ENCODE measurements at places on chromosomes 7 and 10.

DNA sequence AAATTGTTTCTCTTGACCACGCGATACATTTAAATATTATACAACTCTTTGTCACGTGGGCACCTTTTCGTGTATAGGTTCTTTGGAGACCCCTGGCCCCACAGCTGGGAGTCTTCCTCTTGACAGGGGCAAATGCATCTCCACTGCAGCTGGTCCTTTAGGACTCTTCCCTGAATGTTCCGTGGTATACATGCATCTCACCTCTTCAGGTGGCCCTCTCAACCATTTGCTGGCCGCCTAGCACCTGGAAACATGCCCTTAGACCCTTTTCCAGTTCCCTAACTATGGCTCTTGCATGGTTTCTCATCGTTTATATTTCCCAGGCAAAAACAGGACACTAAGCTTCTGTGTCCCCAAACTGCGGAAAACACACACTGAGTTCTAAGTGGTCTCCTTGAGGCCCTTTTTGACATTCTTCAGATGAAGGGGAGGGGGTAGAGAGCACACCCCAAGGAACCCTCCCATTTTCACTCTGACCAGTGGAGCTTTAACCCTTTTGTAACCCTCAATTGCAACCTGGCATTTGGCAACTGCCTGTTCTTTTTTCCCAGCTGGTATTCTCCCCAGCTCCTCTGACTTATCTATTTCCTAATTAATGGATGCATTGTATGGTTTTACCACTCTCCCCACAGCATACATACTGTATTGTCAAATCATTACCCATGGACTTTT is 20.6 kb downstream of the HNRNPA2B1 start:
- no peak for DNase-seq

GRCh38 chr10:132735341-132735775 is 50.6 kb downstream of the NKX6-2 start:
- no peak for DNase-seq

DNA sequence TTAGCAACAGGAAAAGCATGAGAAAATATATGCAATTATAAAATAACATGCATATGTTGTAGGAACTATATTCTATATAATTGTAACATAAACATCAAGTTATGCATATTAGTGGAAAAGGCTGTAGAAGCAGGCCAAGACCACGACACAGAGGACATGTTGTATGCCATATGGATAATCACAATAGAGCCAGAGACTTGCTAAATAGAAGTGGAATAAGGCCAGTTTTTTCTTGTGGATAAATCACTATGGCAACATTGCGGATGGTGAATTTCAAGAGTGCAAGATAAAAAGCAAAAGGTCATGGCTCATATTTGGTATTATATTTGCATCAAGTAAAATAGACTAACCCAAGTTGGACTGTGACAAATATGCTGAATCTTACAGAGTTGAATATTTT is 93.0 kb downstream of the PCDH15 start:
- DNase-seq, result no peak

GRCh38 chr7:131040467-131040932 is 287.2 kb upstream of the MKLN1 start:
- DNase-seq, result peak; percentile 83

GRCh38 chr7:22564511-22565045 is 64.6 kb upstream of the STEAP1B start:
- peak; percentile 93 for DNase-seq

- peak; percentile 9 for DNase-seq
Measured at GRCh38 chr10:115084277-115084850, 8.8 kb upstream of the ATRNL1 start.

- no peak for DNase-seq
Measured at GRCh38 chr7:134783294-134784069, 4.0 kb downstream of the CALD1 start.

DNA sequence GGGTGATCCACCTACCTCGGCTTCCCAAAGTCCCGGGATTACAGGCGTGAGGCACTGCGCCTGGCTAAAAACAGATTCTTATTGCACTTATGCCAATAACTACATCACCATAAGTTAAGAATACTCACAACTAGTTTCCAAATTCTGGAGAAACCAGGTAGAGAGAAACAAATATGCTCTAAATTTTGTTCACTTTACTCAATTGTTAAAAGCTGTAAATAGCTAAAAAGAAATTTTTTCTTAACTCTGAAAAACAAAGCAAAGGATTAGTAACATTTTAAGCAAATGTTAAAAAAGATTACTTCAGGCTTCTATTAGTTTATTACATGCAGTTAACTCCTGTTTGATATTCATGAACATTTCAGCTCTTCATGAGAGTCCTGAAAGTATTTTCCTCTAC is 28.3 kb upstream of the ZMIZ2 start:
- DNase-seq, result no peak

- DNase-seq, result no peak
Measured at GRCh38 chr7:123712619-123713018, 36.2 kb downstream of the WASL start.

DNA sequence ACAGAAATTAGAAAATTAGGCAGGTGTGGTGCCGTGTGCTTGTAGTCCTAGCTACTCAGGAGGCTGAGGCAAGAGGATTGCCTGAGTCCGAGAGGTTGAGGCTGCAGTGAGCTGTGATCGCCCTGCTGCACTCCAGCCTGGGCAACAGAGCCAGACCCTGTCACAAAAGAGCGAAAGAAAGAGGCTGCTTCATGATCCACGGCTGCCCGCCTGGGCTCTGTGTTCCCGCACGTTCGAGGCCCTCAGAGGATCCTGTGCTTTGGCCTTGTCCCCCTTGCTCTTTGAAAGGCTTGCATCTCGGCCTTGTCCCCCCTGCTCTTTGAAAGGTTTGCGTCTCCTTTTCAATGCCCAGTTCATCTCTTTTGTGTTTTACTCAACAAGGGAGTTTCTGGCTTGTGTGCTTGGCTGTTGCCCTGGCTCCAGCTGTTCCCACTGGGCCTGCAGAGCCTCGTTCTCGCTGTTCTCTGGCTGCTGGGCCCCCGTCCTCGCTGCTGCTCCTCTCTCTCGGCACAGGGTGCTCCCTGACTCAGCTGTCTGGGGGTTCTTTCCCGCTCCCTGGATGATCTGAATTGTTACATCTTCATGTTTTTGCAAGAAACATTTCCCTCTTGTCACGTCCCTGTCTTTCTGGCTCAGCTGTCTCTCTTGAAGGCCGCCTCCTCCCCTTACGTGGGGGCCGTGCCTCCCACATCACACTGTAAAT is 45.1 kb upstream of the INPP5A start:
- no peak for DNase-seq

- DNase-seq, result peak; percentile 55
Measured at GRCh38 chr7:135661311-135662122, 797 bp upstream of the STMP1 start.

GRCh38 chr10:98296524-98296923 is 28.5 kb upstream of the LOXL4 start:
- DNase-seq, result no peak

DNA sequence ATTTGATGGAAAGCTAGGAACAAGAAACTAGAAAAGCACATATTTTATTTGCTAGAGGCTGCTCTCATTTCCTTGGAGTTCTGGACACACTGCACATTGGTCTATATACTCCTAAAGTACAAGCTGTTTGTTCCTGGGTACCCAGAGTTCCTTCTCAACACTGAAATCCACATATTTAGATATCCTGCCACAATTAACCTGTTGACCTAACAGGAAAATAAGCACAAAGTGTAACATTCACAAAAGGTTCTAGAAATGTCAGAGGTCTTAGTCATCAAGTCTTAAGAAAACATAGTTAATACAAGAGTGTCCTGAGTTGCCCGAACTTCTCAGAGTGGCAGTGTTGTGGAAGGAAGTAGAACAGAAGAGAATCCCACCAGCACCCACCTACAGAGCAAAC is 115.6 kb downstream of the ELMO1 start:
- DNase-seq, result no peak

- DNase-seq, result no peak
Measured at GRCh38 chr10:105644559-105644958, 1003.5 kb downstream of the SORCS3 start.

DNA sequence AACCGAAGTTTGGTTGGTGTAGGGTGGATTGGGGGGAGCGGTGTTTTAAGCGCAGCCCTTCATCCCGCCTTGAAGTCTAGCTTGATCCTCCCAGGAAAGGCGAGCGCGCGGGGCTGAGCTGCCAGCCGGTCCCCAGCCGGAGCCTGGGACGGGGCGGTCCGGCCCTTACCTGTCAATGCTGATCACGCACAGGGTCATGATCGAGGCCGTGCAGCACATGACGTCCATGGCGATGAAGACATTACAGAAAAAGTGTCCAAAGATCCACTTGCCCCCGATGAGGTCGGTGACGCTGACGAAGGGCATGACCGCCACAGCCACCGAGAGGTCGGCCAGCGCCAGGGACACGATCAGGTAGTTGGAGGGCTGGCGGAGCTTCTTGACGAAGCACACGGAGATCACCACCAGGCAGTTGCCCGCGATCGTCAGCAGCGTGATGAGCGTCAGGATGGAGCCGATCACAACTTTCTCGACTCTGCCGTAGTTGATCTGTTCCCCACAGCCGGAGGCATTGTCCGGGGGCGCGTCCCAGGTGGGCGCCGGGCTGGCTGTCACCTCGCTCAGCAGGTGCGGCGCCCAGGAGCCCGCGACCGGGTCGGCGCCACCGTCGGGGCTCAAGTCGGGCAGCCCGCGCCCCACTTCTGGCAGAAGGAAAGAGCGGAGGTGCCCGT is 740 bp downstream of the HTR7 start:
- no peak for DNase-seq

GRCh38 chr7:149879766-149880637 is 6.2 kb downstream of the ATP6V0E2 start:
- no peak for DNase-seq

GRCh38 chr10:104639590-104640338 is 1.3 kb upstream of the SORCS3 start:
- DNase-seq, result no peak

- DNase-seq, result no peak
Measured at GRCh38 chr7:22051886-22052673, 106.4 kb upstream of the CDCA7L start.

- DNase-seq, result no peak
Measured at GRCh38 chr7:79880312-79880711, 254.3 kb upstream of the GNAI1 start.

GRCh38 chr10:120634659-120635058 is 177.6 kb downstream of the PLPP4 start:
- DNase-seq, result no peak

GRCh38 chr7:20302891-20303290 is 27.8 kb upstream of the ITGB8 start:
- no peak for DNase-seq

DNA sequence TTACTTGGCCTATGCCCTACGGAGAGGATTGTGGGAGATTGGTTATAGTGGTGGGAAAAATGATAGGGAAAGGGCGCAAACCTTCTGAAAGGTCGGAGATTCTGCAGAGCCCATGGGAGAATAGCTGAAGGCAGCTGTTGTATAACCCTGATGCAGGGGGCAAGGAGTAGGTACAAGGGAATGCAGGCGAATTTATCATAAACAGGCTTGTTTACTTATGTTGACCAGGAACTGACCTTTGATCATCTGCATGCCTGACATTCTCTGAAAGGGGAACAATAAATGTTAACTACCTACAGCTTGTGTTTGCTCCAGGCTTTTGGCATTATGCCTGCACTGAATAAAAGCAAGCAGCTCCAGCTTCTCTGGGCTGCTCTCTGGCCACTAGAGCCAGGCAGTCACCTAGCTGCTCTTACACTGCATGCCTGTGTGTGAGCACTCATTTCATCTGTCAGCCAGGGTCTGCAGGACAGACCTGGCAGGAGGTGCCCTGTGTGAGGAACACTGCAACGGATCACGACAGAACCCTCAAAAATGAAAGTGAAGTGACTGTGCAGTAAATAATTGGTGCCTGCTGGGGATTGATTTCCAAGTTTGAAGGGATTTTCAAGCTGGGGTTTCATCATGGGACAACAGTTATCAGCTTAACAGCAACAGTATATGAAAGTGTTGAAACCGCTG is 31.1 kb upstream of the ABCA13 start:
- DNase-seq, result peak; percentile 73

DNA sequence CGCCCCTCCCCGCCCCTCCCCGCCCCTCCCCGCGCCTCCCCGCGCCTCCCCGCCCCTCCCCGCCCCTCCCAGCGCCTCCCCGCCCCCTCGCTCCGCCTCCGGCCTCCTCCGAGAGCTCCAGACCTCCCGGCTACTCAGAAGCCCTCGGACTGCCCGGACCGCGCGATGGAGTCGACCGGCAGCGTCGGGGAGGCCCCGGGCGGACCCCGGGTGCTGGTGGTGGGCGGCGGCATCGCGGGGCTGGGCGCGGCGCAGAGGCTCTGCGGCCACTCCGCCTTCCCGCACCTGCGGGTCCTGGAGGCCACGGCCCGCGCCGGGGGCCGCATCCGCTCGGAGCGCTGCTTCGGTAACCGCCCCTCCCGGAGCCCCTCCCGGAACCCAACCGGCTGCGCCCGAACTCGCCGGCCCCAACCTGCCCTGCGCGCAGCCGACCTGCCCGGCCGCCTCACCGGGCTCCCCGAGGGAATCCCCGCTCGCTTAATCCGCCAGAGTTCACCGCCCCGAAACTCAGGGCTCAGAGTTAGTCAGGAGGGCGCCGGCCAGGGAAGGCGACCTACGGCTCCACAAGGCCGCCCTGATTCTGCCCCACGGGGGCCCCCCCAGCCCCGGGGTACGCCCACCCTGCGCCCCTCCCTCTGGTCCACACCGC is at the start of gene PAOX:
TSS of gene PAOX (plus strand) at position 111 of the 649 bp plus-strand sequence. CDS start at position 166, 55 bp downstream.
- DNase-seq, result peak; percentile 69

DNA sequence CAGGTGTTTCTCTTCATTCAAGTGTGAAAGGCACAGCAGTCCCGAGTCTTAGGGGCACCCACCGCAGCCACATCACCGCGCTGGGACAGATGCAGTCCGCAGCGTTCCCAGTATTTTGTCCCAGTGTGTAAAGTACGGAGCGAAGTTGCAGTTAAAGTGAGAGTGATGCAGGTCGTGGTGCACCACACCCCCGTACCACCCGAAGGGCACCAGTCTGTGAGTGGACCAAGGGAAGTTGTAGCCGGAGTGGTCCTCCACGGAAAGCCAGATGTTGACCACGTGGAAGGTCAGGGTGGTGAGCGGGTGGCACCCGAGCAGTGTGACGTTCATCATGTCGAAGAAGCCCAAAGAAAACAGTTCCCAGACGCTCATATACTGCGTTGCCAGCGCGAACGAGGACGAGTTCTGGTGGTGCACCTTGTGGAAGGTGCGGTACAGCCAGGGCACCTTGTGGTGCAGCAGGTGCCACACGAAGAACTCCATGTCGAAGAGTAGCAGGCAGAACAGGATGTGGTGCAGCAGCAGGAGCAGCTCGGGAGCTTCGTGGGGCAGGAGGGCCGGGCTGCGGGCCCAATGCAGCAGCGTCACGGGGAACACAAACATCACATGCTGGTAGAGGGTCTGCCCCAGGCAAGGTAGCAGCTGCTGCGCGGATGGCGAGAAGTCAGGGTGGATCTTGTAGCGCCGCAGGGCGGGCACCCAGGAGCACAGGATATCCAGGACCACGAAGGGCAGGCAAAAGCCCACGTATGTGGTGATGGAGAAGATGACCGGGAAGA is 526 bp downstream of the CH25H start:
- no peak for DNase-seq

GRCh38 chr7:73606801-73607691 is 17.3 kb downstream of the MLXIPL start:
- DNase-seq, result peak; percentile 55

GRCh38 chr7:156240532-156240931 is 400.0 kb upstream of the RNF32 start:
- DNase-seq, result no peak

- DNase-seq, result peak; percentile 68
Measured at GRCh38 chr10:3782146-3782450, 2.9 kb downstream of the KLF6 start.
